Gastroesophageal sphincter (tissue), 4 donors: ENCODE measurements at places on chromosomes 7 and 10.

DNA sequence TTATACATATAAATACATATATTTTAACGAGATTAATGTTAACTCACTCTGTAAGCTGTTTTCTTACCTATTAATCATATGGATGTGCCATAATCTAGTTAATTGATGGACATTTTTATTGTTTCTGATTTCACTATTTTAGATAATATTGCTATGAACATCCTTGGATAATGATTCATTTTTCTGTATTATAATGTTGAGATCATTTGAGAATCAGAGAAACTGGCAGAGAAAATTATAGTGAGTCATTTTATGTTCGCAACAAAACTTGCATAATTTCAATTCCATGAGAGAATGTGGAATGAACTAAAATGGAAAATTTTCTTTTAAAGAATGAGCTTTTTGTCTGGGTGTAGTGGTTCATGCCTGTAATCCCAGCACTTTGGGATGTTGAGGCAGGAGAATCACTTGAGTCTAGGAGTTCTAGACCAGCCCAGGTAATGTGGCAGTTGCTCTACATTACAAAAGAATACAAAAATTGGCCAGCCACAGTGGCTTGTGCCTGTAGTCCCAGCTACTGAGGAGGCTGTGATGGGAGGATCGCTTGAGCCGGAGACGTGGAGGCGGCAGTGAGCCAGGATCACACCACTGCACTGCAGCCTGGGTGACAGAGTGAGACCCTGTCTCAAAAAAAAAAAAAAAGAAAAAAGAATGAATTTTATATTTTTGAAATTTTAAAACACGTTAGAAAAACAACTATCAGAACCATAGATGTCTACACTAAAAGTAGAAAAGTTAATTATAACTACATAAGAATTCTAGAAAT lies 40.5 kb downstream of the PAPSS2 start:
- ATAC-seq: peak; percentile 68

GRCh38 chr10:115129752-115130151 lies 36.6 kb downstream of the ATRNL1 start:
- no peak for ATAC-seq

DNA sequence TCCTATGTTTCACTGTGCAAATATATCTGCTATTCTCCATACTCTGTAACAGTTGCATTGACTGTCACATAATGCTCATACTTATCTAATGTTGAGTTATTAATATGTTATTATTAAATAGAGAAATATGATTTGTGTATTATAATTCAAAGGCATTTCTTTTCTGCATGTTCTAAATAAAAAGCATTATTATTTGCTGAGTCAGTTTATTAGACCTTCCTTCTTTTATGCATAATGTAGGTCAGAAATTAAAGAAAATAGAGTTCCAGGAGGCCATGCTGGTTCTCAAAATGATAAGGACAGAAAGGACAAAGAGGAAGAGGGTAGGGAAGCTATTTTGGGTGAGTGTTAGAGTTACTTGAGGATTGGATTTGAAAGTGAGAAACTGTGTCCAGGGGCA lies 50.7 kb downstream of the CYP2C9 start:
- no peak for ATAC-seq

- ATAC-seq: no peak
Measured at GRCh38 chr10:49039409-49039808, 75.9 kb downstream of the VSTM4 start.

- ATAC-seq: no peak
Measured at GRCh38 chr7:25319707-25320106, 91.4 kb upstream of the NPVF start.

DNA sequence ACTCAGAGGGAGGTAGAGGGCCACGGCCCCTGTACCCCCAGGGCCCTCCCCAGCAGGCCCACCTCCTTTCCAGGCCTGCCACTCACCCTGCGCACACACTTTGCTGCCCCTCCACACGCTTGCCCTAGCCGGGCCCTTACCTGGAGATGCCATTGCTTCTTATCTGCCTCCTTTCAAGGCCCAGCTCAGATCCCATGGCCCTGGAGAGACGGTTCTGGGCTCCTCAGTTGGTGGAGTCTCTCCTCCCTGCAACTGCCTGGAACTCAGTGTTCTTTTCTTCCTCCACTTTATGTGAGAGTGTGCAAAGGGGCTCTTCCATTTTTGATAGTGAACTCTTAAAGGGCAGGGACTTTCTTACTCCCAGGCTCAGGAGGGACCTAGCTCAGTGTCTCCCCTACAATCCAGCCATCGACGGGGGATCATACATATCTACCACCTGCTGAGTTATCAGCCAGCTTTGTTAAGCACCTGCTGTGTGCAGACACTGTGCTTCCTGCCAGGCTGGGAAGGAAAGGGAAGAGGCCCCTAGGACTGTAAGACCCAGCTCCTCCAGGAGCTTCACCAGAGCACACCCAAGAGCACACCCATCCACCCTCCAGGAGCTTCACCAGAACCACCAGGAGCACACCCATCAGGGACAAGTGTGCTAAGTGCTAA lies 89.3 kb upstream of the MACROH2A2 start:
- peak; percentile 8 for ATAC-seq

DNA sequence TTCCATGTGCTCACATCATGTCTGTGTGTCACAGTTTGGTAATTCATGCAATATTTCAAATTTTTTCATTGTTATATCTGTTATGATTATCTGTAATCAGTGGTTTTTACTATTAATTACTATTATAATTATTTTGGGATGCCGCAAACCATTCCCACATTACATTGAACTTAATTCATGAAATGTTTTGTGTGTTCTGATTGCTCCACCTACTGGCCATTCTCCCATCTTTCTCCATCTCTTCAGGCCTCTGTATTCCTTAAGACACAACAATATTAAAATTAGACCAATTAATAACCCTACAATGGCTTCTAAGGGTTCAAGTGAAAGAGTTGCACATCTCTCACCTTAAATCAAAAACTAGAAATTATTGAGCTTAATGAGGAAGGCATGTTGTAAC lies 398.5 kb downstream of the PCDH15 start:
- ATAC-seq: no peak

DNA sequence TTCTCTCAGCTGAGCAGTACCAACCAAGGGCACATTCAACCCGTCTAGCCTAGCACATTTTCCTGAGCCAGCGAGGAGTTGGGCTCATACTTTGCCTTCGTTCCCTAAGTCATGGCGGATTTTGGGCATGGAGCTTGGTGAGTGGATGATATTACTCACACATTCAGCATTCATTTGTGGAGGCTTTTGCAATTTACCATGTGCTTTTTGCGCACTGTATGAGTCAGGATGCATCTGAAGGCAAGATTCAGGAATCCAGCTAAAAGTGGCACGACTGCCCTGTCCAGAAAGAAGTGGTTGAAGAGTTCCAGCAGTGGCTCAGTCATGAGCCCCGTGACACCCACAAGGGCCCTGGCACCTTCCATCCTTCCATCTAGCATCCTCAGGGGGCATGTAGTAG lies 24.2 kb upstream of the MGMT start:
- ATAC-seq: no peak

DNA sequence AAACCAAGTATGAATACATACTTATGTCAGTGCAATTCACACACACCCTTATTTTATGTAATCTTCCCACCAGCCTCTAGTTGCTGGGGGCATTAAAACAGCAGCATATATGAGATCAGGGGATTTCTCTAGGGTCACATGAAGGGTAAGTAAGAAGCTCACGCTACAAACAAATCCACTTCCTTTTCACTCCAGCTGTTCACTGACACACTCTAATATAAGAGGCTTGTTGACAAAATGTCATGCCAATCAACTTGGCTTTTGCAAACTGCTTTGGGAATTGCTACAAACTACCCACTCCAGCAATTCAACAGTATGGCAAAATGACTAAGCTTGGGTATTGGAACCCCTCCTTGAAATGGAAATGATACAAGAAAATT lies 10.3 kb downstream of the FAM3C start:
- ATAC-seq: no peak

- no peak for ATAC-seq
Measured at GRCh38 chr7:150388306-150388705, 9.2 kb downstream of the ZNF775 start.

- ATAC-seq: peak; percentile 40
Measured at GRCh38 chr7:85186083-85186520, 754 bp downstream of the SEMA3D start.

DNA sequence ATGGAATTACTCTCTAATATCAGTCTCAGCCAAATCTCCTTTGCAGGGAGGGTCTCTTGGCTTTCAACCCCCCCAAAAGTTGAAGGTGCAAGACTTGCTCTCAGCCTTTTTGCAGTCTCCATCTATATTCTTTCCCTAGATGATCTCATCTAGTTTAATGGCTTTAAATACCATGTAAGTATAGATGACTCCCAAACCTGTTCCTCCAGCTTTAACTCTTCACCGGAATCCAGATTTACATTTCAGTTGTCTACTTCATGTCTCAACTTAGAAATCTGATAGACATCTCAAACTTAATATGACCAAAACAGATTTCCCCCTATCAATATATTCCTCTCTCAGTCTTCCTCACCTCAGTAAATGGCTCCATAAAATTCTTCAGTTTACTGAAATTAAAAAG lies 9.9 kb upstream of the TAS2R41 start:
- ATAC-seq: no peak

DNA sequence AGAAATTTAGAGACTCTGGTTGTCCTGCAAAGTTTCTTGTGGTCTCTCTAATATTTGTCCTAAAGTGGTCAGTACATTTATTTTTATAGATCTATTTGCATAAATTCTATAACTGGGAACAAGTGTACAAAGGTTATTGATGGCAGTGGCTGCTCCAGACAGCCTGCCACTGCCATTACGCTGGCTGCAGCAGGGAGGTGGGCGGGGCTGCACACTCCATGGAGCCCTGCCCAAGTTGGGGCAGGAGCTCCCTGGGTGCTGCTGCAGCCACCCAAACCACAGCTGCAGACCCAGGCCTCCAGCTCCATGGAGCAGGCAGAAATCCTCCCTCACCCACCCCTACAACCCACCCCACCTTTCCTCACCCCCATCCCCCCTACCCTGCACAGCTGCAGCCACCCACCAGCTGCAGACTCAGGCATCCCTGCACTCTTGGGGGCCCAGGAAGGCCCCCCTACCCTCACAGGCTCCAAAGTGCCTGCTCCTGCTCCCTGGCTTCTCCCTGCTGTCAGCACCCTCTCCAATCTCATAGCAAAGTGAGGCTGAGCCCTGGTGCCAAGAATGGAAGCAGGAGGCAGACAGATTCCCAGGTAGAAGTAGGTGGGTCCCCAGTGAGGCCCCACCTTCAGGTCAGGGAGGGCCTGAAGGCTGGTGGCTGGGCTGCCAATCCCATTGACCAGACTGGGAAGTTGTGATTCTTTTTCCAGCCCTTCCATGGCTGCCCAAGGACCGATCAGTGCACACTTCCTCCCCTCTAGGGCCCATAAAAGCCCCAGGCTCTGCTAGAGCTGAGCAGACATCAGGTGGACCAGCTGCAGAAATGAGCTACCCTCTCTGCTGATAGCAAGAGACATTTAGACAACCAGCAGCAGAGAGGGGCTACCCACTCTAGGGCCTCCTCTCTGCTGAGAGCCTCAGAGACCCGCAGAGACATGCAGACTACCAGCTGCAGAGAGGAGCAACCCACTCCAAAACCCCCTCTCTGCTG lies 4.8 kb upstream of the CYP3A43 start:
- ATAC-seq: no peak

- no peak for ATAC-seq
Measured at GRCh38 chr7:18038382-18038781, 10.7 kb upstream of the PRPS1L1 start.

- peak; percentile 50 for ATAC-seq
Measured at GRCh38 chr7:74083928-74084721, 521 bp downstream of the LIMK1 start.

DNA sequence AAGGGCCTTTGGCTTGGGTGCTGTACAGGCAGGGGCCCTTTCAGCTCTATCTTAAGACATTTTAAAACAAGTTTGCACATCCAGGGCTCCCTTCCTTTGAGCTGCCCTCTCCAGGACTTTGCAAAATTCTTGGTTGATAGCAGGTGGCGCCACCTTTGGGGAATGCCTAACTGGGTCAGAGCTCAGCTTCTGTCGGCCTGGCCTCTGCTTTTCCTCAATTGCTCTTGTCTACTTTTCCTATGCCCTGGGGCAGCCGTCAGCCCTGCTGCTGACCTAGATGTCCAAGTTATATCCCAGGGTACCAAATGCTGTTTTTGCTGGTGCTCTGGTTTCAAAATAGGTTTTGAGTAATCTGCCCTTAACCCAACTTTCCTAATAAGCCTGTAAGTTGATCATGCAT lies 65.8 kb downstream of the APBB1IP start:
- no peak for ATAC-seq

- no peak for ATAC-seq
Measured at GRCh38 chr10:100792574-100792973, 47.2 kb downstream of the PAX2 start.

GRCh38 chr10:1057106-1057657 lies 997 bp downstream of the WDR37 start:
- ATAC-seq: peak; percentile 2

- peak; percentile 77 for ATAC-seq
Measured at GRCh38 chr10:132506711-132507408, 30.7 kb upstream of the INPP5A start.

GRCh38 chr10:32927750-32928149 lies 30.3 kb downstream of the ITGB1 start:
- ATAC-seq: no peak

DNA sequence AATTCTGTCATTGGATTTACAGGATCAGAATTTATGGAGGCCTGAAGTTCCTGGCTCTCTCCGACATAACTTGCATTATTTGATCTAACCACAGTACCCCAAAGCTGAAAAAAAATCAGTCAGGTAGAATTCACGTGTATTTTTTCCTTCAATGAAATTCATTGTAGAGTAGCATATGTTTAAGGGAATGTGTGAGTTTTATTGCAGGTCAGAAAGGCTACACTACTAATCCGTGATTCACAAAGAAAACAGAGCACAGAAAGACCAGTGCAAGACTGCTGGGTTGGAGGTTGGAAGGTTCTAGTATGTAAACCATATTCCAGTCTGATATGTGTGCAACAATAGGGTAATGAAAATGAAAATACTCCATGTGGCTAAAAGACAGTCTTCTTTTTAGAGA lies 247.0 kb upstream of the FERD3L start:
- ATAC-seq: no peak

GRCh38 chr10:35594115-35595079 lies 10.7 kb upstream of the GJD4 start:
- ATAC-seq: no peak

GRCh38 chr7:148789220-148789619 lies 90.5 kb downstream of the CUL1 start:
- ATAC-seq: no peak

GRCh38 chr10:47349941-47350371 lies 1.8 kb downstream of the RBP3 start:
- no peak for ATAC-seq

- ATAC-seq: no peak
Measured at GRCh38 chr7:27697861-27698430, 35.3 kb upstream of the HIBADH start.
